Activated CD4-positive, alpha-beta T cell treated with anti-CD3 and anti-CD28 coated beads for 24 hours (primary cell): ENCODE measurements at places on chromosomes 1 and 21.

GRCh38 chr1:184395937-184396480, 9.2 kb downstream of the C1orf21 start:
- no peak for DNase-seq

GRCh38 chr1:206808615-206809014, 36.3 kb upstream of the IL10 start:
- no peak for DNase-seq

DNA sequence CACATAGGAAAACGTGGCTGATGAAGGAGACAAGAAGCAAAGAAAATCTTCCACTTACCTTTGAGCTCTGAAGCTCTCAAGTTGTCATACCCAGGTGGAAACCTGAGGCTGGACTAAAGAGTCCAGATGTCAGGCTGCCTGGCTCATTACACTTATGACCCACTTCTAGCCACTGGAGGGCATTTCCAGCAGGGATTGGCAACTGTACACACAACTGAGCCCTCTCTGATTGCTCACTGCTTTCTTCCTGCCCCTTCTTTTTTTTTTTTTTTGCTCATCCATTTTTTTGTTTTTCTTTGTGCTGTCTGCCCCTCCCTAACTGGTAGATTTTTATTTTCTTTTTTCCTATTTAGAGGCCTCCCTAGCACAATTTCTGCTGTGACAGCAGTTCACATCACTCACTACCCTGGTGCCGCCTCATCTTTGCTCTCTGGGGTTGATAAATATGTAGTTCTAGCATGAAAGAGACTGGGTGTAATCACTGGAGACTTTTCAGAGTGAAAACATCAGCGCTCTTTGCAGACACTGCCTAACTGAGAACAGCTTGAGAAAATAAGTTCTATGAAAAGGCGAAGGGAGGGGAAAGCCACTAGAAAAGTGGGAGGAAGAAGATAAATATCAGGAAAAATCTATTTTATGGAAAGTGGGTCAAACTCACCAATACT, 334.5 kb downstream of the NUF2 start:
- no peak for DNase-seq

- DNase-seq = no peak
These were observed 21.0 kb upstream of the TMEM39B start for GRCh38 chr1:32051706-32052105.

GRCh38 chr1:72037745-72038343, 244.5 kb downstream of the NEGR1 start:
- DNase-seq = no peak

DNA sequence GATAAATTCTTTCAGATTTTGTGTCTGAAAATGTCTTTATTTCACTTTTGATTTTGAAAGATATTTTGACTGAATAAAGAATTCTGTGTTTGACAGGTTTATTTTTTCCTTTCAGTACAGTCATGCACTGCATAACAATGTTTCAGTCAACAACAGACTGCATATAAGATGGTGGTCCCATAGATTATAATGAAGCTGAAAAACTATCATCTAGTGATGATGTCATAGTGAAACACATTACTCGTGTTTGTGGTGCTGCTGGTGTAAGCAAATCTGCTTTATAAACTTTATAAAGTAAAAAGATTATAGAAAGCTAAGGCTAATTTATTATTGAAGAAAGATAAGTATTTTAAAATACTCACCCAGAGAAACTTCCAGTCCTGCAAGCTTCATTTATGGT, 65.3 kb upstream of the PRRX1 start:
- no peak for DNase-seq

GRCh38 chr1:240084749-240085148, 6.9 kb upstream of the FMN2 start:
- no peak for DNase-seq

GRCh38 chr1:247452447-247453039, 5.4 kb downstream of the OR2B11 start:
- no peak for DNase-seq

DNA sequence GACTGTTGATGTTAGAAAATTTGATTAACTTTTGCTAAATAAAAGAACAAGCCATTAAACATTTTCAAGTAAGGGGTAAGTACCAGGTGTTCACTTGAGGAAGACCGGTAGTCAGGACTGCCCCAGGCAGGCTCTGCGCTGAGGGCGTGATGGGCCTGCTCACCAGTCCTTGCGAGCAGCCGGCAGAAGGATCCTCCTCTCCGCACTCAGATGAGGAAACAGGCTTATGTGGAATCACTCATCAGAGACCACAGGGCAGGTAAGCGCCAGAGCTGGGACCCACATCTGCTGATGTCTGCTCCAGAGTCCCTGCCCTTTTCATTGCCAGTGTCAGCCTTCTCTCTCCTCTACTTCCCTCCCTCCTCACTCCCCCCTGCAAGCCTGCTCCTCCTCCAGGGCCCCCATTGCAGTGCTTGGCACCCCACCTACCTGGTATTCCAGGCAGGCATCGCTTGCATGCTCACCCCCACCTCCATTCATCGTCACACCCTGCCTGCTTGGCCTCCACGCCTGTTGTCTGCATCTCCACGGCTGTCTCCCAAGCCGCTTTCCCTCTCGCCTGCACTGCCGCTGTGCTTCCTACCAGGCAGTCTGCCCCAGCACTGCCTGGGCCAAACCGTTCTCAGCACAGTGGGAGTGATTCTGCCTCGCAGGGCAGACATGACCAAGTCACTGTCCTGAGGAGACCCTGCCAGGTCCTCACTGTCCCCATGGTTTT, 24.7 kb upstream of the KDM4A start:
- DNase-seq = no peak

DNA sequence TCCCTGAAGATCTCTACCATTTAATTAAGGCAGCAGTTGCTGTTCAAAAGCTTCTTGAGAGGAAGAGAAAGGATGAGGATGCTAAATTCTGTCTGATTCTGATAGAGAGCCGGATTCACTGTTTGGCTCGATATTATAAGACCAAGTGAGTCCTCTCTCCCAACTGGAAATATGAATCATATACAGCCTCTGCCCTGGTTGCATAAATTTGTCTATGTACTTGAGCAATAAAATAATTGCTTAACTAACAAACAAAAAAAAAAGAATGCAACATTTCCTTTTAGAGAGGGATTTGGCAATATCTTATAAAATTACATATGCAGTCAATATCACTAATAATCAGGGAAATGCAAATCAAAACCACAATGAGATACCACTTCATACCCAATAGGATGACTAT, 26.8 kb downstream of the ALDH9A1 start:
- no peak for DNase-seq

DNA sequence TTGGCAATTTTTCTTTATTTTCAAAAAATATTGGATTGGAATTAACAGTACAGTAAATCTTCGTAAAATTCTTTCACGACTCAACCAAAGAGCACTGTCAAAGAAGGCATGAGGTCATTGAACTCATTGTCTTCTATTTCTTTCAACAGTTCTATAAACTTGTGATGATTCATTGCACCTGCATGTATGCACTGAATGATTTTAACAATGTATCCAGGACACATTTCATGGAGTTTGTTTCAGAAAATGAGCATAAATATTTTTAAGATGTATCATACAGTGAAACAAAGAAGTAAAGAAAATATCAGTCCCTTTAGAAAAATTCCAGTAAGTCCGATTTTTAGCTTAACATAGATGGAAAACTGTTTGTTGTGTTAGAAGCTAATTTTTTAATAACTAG, 33.6 kb upstream of the CD34 start:
- no peak for DNase-seq

GRCh38 chr21:36028127-36029069, 31.9 kb downstream of the SETD4 start:
- DNase-seq = peak; percentile 39

GRCh38 chr1:226123212-226123560, 60.7 kb downstream of the H3-3A start:
- no peak for DNase-seq

GRCh38 chr1:220690140-220691052, at the start of gene C1orf115:
C1orf115 (plus strand) TSS chr1:220690363; CDS start chr1:220690403, 40 bp downstream.
- peak; percentile 65 for DNase-seq

GRCh38 chr1:27033043-27033746, 20.5 kb upstream of the TENT5B start:
- no peak for DNase-seq

- DNase-seq = no peak
These were observed 569.6 kb downstream of the SMYD3 start for GRCh38 chr1:245937316-245938045.

DNA sequence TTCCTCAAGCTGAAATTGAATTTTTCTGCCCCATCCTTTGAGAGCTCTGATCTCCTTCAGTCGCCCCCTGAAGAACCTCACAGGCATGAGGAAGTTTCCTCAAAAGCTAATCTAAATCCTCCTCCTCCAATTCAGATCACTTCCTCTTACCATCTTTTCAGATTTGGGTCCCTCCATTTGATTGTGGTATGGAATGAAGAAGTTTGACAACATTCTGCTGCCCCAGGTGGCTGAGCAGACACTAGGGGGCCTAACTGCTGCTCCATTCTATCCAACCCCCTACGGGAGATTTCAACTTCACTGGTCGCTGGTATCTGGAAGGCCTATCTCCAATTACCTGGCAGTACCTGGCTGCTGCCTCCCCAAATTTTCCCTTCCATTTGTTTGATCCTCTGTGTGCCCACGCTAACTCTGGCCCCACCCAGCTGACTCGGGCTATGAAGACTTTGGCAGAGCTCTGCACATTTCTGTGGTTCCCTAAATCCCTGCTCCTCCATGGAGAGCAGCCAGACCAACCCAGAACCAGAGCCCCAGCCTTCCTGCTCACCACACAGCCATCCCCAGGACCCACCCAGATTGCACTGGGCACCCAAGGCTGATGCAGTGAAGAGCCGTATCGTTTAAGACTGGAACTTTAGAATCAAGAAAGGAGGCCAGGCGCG, 7.8 kb downstream of the IRF6 start:
- no peak for DNase-seq

- no peak for DNase-seq
These were observed 367.0 kb upstream of the NEGR1 start for GRCh38 chr1:72649211-72649888.

GRCh38 chr1:109399326-109399957, 1.7 kb upstream of the SORT1 start:
- DNase-seq = peak; percentile 25

GRCh38 chr21:28224191-28224726, 768.4 kb downstream of the LTN1 start:
- DNase-seq = no peak

- no peak for DNase-seq
These were observed 24.4 kb downstream of the MRPL39 start for GRCh38 chr21:25582888-25583287.

DNA sequence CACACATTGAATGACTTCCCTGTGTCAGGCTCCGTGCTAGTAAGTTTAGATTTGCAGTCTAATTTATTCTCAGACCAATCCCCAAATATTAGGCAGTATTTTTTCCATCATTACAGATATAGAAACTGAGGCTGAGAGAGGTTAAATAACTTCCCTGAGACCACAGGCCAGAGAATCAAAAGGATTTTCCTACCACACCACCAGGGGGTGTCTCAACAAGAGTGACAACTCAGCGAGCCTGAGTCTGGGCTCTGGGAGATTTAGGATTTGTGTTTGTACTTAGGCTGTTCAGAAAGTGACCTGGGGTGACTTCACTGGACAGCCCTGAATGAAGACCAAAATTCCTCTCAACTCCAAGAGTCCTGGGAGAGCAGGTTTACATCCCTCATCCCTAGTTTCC, 13.3 kb upstream of the LCE5A start:
- no peak for DNase-seq

- DNase-seq = no peak
These were observed 745.6 kb upstream of the CXADR start for GRCh38 chr21:16767201-16767600.

DNA sequence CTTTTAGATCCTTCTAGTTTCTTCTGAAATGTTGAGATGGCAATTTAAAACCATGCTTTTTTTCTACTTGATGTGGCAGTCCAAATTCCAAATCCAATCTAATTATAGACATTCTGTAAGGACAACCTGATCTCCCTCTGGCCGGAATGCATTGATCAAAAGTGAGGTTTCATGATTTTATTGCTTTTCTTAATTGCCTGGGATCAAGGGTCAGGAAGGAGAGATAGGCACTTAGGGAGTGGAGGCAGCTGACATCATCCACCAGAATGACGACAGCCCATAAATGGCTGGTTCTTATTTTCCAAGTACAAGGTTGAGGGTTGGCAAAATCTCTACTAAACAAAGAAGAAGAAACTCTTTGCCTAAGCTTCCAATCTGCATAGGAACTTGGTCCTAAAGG, 46.4 kb upstream of the SCCPDH start:
- no peak for DNase-seq

- no peak for DNase-seq
These were observed 102.6 kb downstream of the SELENOF start for GRCh38 chr1:86811142-86811924.

GRCh38 chr1:211893260-211893659, 62.7 kb upstream of the LPGAT1 start:
- no peak for DNase-seq

- DNase-seq = no peak
These were observed 24.8 kb upstream of the ALDH4A1 start for GRCh38 chr1:18927082-18927653.

DNA sequence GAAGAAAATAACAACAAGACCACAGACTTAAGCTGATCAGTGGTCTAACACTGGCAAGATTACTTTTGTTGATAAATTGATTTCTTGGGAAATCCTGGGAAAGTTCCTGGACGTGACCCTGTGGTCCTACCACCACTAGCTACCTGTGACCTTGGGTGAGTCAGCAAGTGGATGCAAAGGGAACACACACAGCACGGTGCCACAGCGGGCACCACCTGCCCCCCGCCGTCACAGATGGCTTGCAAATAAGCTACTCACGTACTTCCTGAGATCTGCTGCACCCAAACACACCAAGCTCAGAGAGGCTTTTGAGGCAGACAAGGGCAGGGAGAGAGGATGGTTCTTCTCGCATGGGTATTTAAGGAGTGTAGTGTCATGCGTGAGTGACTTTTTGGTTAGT, 12.7 kb downstream of the CFAP298 start:
- DNase-seq = no peak

GRCh38 chr1:114690148-114690547, 5.2 kb downstream of the AMPD1 start:
- no peak for DNase-seq

GRCh38 chr1:208153386-208153785, 90.8 kb downstream of the PLXNA2 start:
- no peak for DNase-seq

DNA sequence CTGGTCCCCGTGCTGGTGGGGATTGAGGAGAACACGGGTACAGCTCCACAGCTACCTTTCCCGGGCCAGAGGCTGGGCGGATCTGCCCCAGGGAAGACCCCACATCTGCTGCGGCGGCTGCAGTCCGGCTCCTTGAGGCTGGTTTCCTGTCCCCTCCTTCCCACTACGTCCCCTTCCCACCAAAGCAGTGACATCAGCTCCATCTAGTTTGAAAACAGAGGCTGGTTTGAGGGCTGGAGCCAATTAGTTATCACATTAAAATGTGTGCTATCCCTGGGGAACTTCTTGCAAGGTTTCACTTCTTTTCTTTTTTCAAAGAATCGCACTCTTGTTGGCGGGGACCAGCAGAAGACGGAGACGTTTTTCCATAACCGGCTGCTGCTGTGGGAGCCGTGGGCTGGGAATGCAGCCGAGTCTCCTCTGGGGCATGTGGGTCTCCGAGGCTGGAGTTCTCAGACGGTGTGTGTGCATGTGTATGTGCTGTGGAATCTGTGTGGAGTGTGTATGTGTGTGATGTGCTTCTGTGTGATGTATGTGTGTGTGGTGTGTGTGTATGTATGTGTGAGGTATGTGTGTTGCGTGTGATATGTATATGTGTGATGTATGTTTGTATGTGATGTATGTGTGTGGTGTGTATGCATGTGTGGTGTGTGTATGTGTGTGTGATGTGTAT, 8.9 kb upstream of the PCBP3 start:
- DNase-seq = no peak
